Effector memory CD8-positive, alpha-beta T cell (primary cell): ENCODE measurements at places on chromosomes 2 and 18.

- no peak for DNase-seq
These were observed 181.1 kb downstream of the SOCS6 start for GRCh38 chr18:70469916-70470315.

GRCh38 chr2:5203134-5203755 is 488.9 kb upstream of the SOX11 start:
- DNase-seq: no peak

- peak; percentile 15 for DNase-seq
These were observed 1.1 kb downstream of the NPC1 start for GRCh38 chr18:23585007-23585871.

DNA sequence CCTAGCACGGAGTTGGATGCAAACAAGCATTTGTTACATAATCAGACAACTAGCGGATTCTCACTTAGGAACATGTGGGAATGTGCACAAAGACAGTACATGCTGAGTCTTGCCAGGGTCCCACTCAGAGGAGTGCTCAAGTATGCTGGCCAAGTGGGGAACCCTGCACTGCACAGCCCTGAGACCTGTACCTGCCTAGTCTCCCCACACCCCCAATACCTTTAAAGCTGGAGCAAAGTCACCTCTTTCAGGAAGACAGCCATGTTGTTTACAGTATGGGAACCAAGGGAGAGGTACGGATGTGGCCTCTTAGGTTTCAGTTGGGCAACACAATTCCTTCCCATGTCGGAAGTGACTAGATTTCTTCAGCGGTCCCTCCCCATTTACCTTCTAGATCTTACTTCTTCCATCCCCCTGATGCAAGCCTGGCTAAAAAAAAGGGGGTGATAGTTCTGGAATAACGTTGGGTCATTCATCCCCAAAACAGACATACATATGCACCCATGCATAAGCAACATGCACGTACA is 10.7 kb downstream of the CXCR1 start:
- DNase-seq: no peak

DNA sequence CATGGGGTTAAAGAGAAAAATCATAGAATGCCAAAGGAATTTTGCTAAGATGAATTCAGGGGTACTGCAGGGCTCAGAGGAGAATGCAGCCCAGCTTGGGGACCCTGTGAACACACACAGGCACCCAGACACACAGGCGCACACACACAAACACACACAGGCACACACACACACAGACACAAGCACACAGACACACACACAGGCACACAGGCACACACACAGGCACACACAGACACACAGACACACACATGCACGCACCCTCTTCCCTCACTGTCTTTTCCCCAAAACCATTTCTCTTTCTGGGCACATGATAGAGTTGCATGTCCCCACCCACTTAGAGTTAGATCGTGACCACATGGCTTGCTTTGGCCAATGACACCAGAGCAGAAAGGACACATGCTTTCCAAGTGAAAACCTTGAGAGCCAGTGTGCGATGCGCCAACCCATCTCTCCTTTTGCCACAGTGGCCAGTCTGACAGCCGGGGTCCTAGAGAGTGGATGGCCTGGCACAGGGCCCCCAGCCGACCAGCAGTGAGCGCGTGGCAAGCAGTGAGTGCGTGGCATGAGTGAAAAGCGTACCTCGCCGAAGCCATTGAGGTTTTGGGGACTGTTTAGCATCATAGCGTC is 163.3 kb downstream of the KLHL29 start:
- DNase-seq: no peak

DNA sequence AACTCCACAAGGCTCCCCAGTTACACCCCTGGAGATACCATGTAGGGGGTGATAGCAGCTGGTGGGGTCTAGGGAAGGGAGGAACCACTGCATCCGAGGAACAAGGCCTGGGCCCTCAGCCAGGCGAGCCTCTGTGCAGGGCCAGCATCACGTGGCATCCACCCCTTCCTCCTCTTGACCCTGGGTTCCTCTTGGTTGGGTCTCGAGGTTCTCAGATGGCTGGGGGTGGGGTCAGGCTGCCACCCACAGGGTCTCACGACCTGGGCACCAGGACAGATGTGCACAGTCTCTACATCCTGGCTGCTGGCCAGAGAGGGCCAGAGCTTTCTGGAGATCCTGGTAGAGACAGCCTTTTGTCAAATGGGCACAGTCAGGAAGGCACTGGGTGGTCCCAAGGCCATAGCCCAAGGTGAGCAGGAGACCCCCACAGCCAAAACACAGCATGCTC is 10.4 kb downstream of the HS6ST1 start:
- DNase-seq: no peak

DNA sequence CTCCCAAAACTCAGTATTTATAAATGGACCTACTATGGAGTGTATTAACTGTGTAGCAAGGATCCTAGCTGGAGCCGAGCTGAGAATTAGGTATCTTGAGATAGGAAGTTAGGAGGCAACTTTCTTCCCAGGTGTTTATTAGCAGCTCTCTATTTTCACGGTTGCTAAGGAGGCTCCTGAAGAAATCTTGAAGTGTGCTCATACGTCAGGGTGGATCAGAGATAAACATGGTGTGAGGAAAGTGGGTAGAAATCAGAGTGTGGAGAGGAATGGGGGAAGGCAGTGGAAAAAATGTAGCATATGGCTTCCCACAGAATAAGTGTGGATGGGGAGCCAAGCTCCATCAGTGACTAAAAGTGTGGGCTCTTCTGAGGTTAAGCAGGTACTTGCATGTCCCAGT is 104.3 kb downstream of the ABCA12 start:
- DNase-seq: no peak

GRCh38 chr2:240244543-240244942 is 104.1 kb upstream of the OTOS start:
- DNase-seq: no peak

GRCh38 chr2:99484205-99484604 is 5.6 kb downstream of the REV1 start:
- no peak for DNase-seq

DNA sequence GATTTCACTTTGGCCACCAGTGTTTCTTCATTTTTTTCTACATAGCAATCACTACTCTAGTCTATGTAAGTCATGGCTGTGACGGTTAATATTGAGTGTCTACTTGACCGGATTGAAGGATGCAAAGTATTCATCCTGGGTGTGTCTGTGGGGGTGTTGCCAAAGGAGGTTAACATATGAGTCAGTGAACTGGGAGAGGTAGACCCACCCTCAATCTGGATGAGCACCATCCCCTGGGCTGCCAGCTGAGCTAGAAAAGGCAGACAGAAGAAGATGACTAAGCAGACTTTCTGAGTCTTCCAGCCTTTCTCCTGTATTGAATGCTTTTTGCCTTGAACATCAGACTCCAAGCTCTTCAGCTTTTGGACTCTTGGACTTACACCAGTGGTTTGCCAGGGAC is 265.0 kb upstream of the SLC8A1 start:
- no peak for DNase-seq

- no peak for DNase-seq
These were observed 984.5 kb upstream of the CDH2 start for GRCh38 chr18:29161429-29161828.

DNA sequence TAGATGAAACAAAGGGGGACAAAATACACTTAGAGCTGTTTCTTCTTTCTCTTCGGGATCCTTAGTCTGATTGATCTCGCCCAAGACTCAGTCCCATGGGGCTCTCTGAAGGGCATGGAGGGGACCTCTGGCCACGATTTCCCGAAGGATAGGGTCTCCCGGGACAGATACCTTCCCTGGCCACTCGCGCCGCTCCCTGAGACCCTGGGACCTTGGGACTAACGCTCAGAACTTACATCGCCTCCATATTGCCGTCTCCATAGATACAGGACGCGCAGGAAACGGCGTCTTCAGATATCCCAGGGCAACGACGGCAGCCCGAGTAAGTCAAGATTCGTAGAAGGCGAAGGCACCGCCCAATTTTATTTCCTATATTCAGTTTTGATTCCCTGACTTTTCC is at the start of gene CFAP65:
TSS of gene CFAP65 (minus strand) at position 265 of the 400 bp plus-strand sequence. CDS start 2,468 bp downstream, outside the sequence.
- no peak for DNase-seq

DNA sequence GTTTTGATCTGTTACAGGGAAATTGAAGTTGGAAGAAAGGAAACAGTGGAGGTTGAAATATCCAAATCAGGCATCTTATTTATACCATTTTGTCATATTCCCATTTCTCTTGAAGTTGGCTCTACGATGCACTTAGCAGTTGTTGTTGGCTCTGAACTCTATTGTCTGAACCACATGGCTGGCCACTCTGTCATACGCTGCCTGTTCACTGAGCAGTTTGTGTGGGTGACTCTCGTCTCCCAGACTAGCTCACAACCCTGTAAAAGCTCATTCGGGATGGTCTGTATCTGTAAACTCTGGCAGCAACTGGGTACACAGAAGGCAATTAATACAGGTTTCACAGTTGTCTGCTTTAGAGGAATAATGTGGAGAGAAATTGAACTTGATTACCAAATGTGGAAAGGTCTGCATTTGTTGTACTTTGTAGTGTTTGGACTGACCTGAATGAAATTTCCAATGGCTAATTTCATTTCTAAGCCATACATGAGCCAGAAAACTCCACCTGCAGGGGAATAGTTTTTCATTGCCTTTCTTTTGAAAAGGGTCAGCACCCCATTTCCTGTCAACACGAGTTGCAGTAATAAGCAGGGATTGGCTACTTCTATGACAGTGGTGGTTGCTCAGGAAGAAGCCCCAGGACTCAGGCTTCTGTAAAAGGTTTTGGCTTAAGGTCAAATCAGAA is 378.2 kb downstream of the OSR1 start:
- DNase-seq: no peak

- no peak for DNase-seq
These were observed 62.5 kb downstream of the RRM2 start for GRCh38 chr2:10185046-10185445.

DNA sequence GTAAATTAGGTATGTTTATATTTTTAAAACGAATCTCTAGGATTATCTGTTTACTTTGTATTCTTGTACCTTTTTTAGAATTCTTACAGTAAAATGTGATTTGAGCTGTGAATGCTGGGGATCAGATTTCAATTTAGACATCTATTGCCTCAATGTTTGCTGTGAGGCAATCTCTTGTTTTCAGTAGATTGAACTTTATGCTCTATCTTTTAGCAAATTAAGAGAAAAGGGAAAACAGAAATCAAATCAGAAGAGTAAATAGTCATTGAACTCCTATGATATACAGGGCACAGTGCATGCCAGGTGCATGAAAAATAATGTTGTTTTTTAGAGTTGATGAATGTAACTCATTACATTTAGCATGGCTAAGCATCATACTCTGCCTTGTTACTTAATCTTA is 39.5 kb downstream of the ZC3H6 start:
- no peak for DNase-seq

DNA sequence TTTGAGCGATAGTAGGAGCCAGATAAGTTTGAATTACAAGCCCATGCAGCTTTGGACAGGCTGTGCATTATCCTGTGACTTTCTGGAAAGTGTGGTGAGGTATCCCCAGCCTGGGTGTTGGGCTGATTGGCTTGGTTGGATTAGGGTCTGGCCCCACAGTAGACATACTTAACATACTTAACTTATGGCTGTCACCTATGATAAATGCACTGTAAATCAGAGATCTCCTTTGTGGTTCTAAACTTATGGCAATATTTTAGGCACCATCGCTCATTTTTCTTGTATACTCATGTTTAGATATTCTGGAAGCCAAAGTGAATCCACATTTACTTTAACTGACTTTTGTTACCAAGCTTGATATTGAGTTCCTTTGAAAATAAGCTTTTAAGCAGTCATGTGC is 54.8 kb downstream of the SPTBN1 start:
- DNase-seq: no peak

DNA sequence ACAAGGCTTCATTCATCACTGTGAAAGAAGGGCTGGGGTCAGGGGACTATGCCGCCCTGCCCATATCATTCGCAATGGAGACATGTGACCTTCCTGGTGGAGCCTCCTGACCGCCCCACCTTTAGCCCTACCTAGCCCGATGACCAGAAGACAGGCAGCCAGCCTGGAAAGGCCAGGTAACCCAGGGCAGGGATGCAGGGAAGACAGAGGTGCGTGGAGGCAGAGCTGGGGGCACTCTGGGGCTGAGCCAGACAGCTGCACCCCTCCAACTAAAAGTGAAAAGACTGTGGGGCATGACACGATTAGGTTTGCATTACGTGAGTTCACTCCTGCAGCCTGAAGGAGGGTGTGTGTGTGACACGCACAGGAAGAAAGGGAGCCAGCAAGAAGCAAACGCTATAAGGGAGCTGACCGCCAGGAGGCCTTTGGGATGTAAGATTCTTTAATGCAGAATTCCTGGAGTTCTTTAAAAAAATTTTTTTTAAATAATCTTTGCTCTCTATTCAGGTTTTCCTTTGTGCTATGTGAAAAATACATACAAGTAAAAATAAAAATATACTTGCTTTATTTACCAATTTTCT is 3.7 kb upstream of the HES6 start:
- no peak for DNase-seq

GRCh38 chr2:62406573-62407043 is 99.4 kb downstream of the TMEM17 start:
- DNase-seq: no peak

GRCh38 chr2:233686928-233687327 is 5.2 kb downstream of the UGT1A7 start:
- DNase-seq: no peak

DNA sequence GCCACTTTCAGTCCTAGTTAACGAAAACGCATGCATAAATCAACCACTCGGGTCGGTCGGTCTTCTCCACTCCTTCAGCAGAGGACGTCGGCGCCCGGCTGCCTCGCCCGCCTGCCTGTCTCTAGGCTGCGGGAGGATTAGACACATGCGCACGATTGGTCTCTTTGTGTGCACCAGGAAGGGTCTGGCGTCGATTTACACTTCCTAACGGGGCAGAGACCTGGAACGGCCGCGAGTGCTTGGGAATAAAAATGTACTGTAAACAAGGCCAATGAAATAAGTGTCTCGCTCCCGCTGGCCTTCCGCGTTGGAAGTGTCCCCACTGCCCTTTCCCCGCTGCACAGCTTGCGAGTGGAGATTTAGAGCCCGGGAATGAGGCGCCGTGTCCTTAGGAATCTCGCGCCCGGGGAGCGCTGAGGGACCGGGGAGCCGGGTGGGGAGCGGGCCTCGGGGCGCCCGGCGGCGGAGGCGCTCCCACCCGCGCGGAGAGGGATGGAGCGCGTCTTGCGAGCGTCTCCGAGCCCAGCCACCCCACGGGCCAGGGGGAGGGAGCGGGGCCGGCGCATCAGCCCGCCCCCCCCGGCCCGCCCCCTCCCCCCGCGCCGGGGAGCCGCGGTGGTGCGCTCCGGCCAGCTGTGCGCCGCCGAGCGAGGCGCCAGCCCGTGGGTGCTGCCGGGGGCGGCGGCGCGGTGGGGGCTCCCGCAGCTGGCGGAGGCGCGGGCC is at the start of gene DOK6:
TSS of gene DOK6 (plus strand) at position 636 of the 723 bp plus-strand sequence.
- no peak for DNase-seq

- no peak for DNase-seq
These were observed 34.7 kb downstream of the PTPN18 start for GRCh38 chr2:130390460-130391057.

DNA sequence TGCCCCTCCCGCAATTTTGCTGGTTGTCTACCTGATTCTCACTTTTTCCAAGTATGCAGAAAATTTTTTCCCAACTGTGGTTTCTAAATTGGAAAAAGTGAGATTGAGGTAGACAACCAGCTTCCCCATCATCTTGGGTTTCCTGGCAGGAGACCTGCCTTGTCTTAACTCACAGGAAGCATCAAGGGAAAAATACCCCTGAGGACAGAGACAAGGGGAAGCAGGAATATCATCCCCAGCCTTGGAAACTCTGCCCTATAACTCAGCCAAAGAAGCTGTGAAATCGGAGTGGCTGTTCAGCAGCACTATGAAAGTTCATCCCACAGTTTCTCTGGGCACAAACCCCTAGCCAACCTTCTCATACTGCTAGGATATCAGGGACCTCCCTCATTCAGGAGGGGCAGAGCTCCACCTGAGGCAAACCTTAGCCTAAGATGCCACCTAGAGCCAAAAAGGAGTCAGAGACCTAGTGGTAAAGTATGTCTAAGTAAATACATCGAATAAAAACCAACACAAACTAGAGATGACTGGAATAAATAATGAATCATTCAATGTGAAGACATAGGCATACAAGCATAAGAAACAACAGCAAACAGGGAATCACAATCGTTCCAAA is 68.2 kb downstream of the ZSWIM2 start:
- no peak for DNase-seq
